ENCODE measurements at places on chromosomes 13 and 19. TPM values are rescaled to one million over a fixed set of nuclear protein-coding genes. Genes with fewer than 3 reads are reported as not detected.

OR7D2 gene
- total RNA-seq = not detected

CYP4F2 gene
- not detected for total RNA-seq

CCDC8 gene
- 22.2 TPM for total RNA-seq

POSTN gene
- 194 TPM for total RNA-seq

HIPK4 gene
- total RNA-seq = not detected

CCDC70 gene
- total RNA-seq = not detected

ZSWIM9 gene
- 0.29 TPM for total RNA-seq

RXFP2 gene
- total RNA-seq = not detected

ALOX5AP gene
- not detected for total RNA-seq

BCKDHA gene
- total RNA-seq = 40.6 TPM

VSIG10L gene
- 0.35 TPM for total RNA-seq

CEACAM7 gene
- not detected for total RNA-seq

RNF225 gene
- not detected for total RNA-seq

HNRNPA1L2 gene
- total RNA-seq = 0.89 TPM

ELAVL3 gene
- total RNA-seq = not detected

FFAR3 gene
- total RNA-seq = not detected

RETN gene
- total RNA-seq = not detected

TEX26 gene
- total RNA-seq = not detected

PTPRH gene
- 6.9 TPM for total RNA-seq

VSTM2B gene
- total RNA-seq = not detected

ZNF221 gene
- 2.3 TPM for total RNA-seq

METTL21C gene
- not detected for total RNA-seq

ZNF441 gene
- 2.3 TPM for total RNA-seq

NLRP5 gene
- not detected for total RNA-seq

SLC8A2 gene
- total RNA-seq = not detected

THOP1 gene
- 141 TPM for total RNA-seq

CEACAM16 gene
- not detected for total RNA-seq
